ENCODE measurements at places on chromosomes 5 and 9.
A peak's percentile ranks its signal among the peaks of the same experiment; 100 is the strongest.

- DNase-seq = peak; percentile 67
These were observed 365.0 kb downstream of the TMEM232 start for GRCh38 chr5:110361471-110361870.

DNA sequence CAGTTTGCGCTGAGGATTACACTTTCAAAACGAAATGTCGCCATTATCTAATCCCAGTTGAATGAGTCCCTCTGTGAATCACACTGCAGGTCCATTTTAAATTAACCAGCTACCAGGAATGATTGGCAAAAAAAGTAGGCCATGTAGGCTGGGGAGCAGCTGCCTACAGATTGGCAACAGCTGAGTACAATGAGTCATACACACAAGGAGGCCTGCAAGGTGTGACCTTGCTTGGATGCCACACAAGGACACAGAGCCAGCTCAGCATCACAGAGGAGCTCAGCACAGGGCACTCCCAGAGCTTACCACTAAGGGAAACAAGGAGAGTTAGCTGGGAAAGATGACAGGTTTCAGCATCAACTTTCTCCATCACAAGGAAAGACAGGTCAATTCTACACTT, 12.9 kb downstream of the HAVCR1 start:
- peak; percentile 100 for DNase-seq

- no peak for DNase-seq
These were observed 31.1 kb upstream of the NRARP start for GRCh38 chr9:137333016-137333671.

- DNase-seq = no peak
These were observed 25.2 kb downstream of the KDM4C start for GRCh38 chr9:6782981-6783380.

- no peak for DNase-seq
These were observed 115.4 kb downstream of the ST8SIA4 start for GRCh38 chr5:100787648-100788047.

DNA sequence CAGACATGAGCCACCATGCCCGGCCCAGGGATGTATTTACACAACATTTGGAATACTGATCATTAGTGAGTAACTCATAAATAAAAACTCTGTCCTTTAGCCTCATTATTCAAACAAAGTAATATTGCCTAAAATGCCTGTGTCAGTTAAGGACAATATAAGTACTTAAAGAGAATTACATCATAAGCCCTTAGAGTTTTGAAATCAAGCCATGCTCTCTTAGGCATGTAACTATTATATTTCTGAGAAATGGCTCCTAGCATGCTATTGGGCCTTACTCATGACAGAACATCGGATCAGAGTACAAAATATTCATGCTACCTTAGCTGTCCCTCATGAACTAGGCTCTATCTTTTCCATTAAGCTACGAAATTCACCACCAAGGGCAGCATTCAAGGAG, 309.3 kb downstream of the CHSY3 start:
- DNase-seq = peak; percentile 13

DNA sequence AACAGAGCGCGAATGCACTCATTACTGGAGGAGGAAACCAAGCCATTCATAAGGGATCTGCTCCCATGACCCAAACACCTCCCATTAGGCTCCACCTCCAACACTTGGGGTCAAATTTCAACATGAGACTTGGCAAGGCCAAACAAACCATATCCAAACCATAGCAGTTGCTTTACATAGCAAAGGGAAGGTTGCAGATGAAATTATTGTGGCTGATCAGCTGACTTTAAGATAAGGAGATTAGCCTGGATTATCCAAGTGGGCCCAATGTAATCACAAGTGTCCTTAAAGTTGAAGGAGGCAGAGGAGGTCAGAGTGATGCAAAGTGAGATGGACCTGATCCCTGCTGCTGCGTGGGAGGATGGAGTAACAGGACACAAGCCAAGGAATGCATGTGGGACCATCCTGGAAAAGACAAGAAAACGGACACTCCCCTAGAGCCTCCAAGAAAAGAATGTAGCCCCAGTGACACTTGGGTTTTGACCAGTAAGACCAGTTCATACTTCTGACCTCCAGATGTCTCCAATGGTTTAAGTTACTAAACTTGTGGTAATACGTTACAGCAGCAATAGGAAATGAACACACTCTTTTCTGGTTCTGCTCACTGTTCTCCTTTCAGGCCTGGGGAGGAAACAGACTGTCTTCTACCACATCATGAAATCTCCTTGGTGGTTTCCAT, 167.3 kb downstream of the GNAQ start:
- DNase-seq = no peak

DNA sequence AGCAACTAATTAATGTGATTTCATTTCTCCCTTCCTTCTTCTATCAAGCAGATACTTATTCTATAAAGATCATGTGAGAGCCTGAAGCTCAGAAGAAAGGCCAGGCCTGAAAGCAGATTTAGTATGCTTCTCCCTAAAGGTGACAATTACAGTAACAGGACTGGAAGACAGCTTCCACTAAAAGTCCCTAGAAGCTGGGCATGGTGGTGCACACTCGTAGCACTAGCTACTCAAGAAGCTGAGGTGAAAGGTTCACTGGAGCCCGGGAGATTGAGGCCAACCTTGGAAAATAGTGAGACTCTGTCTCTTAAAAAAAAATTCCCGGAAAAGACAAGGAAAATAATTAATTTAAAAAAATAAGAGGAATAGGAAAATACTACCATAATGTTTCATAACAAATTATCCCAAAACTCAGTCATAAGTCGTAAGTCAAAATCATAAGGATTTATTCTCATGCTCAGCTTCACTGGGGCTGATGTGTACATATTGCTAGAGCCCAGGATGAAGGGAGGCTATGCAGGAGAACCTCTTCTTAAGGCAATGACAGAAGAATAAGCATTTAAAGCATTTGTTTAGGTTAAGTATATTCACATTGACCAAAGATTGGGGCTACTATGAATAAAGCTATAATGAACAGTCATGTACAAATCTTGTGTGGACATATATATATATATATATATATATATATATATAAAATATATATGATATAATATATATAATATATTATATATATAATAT, 210.8 kb upstream of the SMARCA2 start:
- DNase-seq = no peak

GRCh38 chr9:36317766-36318165, 59.5 kb upstream of the GNE start:
- peak; percentile 94 for DNase-seq

GRCh38 chr9:38392235-38393127, at the start of gene ALDH1B1:
TSS of gene ALDH1B1 (plus strand) at chr9:38392702. CDS start at chr9:38395749, 3,047 bp downstream.
- DNase-seq = peak; percentile 72

- DNase-seq = peak; percentile 3
These were observed 216.7 kb downstream of the CDH18 start for GRCh38 chr5:19771174-19771835.

DNA sequence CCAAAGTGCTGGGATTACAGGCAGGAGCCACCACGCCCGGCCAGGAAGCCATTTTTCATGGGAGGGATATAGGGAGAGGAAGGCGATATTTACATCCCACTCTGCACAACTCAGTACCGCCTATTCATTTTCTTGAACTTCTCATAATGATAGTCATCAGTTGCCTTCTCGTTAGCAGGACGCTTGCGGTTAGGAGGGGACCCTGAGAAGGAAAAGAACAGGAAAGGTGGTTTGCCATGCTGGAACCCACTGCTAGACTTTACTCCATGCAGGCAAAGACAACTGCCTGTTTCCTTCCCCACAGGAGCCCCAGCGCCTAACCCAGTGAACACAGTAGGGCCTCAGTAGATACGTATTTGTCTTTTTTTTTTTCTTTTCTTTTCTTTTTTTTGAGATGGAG, 4.1 kb upstream of the TOR1A start:
- no peak for DNase-seq

GRCh38 chr5:146107901-146108300, 2.5 kb upstream of the PLAC8L1 start:
- peak; percentile 8 for DNase-seq

- no peak for DNase-seq
These were observed 1013.6 kb downstream of the CDH9 start for GRCh38 chr5:26024774-26025173.

GRCh38 chr9:15146268-15146700, 160.7 kb downstream of the TTC39B start:
- no peak for DNase-seq

DNA sequence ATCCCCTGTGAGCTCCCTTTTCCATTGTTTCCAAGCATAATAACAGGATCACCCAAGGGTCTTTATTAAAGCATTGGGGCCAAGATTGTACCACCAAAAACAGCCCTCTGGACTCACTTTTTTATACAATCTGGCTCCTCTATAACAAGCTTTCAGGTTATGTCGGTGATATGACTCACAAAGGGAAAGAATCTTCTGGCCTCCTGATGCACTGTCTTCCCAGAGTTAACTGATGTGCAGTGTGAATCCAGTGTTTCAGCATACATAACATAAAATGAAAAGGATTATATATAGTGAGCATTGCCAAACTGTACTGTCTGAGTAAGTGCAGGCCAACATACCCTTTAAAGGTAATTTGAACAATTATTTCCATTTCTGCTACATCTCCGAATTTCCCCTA, 33.9 kb upstream of the MAN2A1 start:
- DNase-seq = no peak

DNA sequence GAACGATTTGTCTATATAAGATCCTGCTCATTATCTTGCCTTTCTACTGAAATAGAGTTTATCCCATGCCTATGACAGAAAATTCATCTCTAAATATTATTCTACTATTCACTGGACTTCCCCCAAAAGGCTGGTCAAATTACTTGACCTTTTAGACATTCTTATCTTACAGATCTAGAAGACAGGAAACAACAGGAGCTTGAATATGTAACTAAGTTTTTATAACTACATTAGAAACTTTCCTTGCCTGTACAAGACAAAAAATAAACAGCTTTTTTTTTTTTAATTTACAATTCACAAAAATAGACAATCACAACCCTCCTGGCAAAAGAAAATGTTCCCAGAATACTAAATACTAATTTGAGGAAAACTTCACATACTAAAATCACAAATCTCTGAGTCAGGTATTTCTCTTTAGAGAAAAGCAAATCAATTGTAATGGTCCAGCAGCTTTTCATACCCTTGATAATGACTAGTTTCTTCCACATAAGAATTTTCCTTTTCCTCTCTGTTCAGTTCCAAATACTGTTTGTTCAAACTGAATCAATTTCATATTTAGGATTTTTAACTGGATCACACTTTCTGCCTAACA, 68.6 kb downstream of the MLLT3 start:
- peak; percentile 50 for DNase-seq

DNA sequence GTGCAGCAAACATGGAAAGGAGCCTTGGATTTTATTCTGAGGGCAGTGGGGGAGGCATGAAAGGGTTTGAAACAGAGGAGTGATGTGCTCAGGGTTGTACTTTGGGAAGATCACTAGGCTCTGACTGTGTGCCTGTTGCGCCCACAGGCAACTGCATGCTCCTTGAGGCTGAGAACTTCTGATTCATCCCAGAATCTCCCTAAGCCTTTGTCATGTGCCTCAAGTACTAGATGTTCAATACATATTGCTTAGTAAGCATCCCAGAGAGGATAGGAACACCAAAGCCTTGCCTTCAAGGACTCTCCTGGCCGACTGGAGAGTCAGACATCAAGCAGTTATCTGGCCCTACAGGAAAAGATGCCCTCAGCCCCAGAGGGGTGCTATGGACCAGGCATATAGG, 54.1 kb downstream of the ARHGEF37 start:
- peak; percentile 55 for DNase-seq

- no peak for DNase-seq
These were observed 1.6 kb upstream of the ARAP3 start for GRCh38 chr5:141683596-141684141.

- no peak for DNase-seq
These were observed 26.8 kb upstream of the TXNDC8 start for GRCh38 chr9:110364451-110364850.

- DNase-seq = no peak
These were observed 8.5 kb upstream of the ZFP62 start for GRCh38 chr5:180869587-180869986.

DNA sequence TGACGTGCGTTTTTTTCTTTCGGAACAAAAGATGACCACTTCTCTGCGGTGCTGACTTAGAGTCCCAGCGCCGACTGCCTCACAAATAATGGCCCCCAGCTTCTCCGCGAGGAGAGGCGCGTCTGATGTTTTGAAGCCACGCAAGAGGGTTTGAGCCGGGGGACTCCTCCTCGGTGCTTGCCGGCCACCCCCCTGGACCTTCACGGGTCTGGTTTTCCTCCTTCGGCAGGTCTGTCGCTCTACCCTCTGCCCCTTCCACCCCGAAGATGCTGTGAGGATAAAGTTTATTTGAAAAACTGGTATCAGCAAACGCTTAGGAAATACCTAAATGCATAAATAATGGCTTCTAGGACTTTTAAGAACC, 584 bp downstream of the USP20 start:
- peak; percentile 9 for DNase-seq

DNA sequence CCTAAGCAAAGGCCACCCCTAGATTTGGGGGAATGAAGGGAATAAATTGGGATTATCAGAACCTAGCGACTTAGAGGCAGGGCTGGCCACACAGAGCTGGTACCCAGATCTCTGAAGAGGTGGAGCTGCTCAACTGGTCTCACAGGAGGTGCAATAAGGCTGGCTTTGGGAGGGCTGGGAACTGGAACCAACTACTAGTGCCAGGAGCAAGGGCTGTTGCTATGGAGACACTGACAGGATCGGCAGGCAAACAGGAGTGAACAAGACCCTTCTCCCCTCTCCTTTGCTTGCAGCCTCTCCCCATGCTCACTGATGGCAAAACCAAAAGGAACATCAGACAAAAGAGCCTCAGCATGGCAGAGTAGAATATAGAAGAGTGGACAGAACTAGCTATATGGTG, 17.0 kb upstream of the WHRN start:
- no peak for DNase-seq

DNA sequence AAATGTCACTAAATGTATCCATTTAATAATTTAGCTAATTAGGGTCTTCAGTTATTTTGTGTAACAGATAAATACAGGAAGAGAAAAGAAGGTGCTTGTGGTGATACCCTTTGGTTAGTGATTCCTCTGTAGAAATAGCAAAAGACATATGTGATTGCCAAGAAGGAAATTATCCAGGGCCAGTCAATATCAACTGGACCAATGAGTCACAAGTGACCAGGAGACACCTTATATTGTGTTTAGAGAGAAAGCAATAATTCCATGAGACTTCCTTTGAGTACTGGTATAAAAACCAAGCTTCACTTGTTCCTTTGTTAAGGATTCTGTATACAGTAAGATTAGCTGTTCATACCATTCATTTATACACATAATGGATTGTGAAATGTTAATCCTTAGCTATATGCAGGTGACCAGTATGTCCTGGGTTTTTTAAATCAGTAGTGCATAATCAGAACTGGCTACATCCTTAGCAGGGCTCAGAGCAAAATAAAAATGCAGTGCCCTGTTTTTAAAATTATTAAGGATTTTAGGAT, 11.7 kb upstream of the F2R start:
- DNase-seq = no peak

GRCh38 chr5:16135506-16135905, 44.1 kb downstream of the MARCHF11 start:
- no peak for DNase-seq

DNA sequence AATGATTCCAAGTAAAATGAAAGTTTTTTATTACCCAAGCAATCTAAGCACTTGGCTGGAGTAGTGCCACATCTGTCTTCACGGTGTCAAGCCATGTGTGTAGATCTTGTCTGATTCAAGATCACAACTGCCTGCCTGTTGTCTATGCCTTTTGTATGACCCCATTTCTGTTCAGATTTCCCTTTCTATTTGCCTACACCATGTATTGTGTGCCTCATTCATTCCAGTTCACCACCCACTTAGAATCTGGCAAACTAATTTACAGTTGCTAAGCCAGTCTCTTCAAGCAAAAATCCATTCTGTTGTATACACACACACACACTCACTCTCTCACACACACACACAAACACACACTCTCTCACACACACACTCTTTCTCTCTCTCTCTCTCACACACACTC, 33.7 kb downstream of the GLDC start:
- no peak for DNase-seq
